NCI-H524 treated with DMSO at 0.1 percent for 48 hours (cell line): ENCODE measurements at places on chromosomes 11 and 22.

- DNase-seq, result no peak
Measured at GRCh38 chr11:43547889-43548381, 132.6 kb upstream of the HSD17B12 start.

- DNase-seq, result no peak
Measured at GRCh38 chr22:37552524-37553163, 7.6 kb upstream of the CDC42EP1 start.

DNA sequence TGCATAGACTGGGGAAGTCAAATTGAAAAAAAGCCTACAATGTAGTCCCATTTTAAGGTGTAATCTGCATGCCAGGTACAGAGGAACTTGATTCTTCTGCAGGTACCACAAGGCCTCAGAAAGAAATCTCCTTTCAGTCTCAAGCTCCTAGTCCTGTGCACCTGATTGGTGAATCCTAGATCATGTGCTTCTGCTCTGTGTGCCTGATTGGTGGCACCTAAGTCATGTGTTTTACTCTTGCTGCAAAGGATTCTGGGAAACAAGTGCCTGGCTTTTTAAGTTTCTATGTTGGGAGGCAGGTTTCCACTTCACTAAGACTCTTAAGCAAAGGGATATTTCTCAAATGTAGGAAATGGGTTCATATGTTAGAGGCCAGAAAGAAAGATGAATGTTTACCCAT is 29.1 kb downstream of the INSC start:
- DNase-seq, result no peak

DNA sequence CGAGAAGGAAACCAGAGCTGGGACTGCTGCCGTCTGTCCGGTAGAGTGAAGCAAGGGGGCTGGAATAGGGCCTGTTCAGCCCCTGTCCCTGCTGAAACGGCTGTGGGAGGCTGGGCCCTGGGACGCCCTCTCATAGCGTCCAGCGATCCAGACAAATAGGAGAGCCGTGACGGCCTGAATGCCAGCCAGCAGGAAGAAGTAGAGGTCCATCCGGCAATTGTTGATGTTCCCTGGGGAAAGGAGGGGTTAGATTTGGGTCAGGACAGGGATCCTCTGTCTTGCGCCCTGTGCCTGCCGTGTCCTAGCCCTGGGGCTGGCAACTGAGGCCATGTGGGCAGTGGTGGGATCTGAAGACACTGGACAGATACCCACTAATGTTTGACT is 12.9 kb downstream of the TMEM132A start:
- DNase-seq, result no peak

GRCh38 chr11:72070491-72070890 is 9.9 kb downstream of the NUMA1 start:
- DNase-seq, result no peak

GRCh38 chr11:97279341-97279740 is 889.5 kb downstream of the JRKL start:
- DNase-seq, result no peak

DNA sequence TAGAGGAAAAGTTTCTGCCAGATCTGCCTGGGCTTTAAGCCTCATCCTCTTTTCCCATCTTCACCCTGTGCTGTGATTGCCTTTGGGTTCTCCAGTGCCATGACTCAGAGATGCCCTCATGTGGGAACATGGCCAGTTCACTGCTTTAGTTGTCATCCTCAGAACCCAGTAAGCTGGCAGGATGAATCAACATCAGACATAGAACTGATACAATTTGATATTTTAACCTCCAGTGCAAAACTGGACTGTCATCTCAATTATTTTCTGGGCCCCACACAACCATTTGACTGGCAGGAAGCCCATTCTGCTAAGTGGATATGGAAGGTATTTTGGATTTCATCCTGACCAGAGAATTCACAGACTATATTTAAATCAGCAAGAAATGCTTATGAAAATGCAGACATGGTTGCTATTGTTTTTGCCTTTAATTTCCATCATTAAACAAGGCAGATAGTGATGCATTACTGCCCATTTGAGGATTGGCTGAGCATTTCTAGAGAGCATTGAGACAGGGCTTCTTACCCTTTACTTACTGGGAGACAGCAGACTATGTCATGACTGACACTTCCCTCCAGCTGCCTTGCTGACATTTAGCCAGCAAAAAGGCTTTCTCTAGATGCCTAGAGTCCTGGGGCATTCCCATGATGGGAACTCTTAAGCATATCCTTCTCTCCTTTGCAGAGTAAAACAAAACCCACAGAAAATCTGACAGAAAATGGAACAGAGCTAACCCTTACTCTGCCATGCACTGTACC is 327.1 kb upstream of the MTNR1B start:
- DNase-seq, result no peak

DNA sequence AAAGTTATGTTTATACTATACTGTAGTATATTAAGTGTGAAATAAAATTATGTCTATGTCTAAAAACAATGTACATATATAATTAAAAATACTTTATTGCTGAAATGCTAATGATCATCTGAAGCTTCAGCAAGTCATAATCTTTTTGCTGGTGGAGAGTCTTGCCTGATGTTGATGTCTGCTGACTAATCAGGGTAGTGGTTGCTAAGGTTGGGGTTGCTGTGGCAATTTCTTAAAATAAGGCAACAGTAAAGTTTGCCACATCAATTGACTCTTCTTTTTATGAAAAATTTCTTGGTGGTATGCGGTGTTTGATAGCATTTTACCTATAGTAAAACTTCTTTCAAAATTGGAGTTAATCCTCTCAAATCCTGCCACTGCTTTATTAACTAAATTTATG is 21.4 kb downstream of the INSC start:
- DNase-seq, result no peak

DNA sequence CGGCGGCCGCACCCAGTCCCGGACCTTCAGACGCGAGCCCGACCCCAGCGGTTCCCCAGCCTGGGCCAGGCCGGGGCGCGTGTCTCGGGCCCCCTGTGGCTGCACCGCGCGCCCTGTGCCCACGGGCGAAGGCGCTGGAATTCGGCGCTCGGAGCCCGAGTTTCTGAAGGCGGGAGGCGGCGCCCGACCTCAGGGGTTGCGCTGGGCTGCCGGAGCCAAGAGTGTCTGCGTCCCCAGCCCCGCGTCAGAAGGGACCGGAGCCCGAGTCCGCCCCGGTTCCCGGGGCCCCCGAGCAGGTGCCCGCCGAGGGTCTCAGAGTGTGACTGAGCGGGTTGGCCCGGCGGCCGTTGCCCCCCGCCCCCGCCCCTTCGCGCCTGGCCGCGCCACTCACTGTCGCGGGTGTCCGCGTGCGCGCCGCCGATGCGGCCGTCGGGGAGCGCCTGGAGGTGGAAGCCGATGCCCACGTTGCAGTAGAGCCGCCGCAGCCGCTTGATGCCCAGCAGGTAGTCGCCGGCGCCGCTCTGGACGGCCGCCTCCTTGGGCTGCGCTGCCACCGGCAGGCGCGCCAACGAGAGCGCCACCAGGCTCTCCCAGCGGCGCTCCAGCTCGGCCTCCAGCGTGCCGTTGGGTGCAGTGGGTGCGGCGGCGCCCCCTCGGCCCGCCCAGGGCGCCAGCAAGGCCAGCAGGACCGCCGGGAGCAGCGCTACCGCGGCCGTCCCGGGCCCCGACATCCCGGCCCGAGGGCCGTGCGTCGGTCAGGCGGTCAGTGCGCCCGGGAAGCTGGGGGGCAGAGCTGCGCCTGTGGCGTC is 583 bp downstream of the FGF4 start:
- no peak for DNase-seq

- DNase-seq, result no peak
Measured at GRCh38 chr22:35230417-35230816, 26.9 kb upstream of the HMGXB4 start.

- DNase-seq, result no peak
Measured at GRCh38 chr22:36366291-36366708, 21.5 kb downstream of the MYH9 start.

- DNase-seq, result no peak
Measured at GRCh38 chr11:131094827-131095226, 178.5 kb upstream of the SNX19 start.

- no peak for DNase-seq
Measured at GRCh38 chr11:84249344-84250135, 963.4 kb upstream of the CCDC90B start.

GRCh38 chr11:84788220-84788619 is 838.9 kb downstream of the DLG2 start:
- DNase-seq, result no peak

DNA sequence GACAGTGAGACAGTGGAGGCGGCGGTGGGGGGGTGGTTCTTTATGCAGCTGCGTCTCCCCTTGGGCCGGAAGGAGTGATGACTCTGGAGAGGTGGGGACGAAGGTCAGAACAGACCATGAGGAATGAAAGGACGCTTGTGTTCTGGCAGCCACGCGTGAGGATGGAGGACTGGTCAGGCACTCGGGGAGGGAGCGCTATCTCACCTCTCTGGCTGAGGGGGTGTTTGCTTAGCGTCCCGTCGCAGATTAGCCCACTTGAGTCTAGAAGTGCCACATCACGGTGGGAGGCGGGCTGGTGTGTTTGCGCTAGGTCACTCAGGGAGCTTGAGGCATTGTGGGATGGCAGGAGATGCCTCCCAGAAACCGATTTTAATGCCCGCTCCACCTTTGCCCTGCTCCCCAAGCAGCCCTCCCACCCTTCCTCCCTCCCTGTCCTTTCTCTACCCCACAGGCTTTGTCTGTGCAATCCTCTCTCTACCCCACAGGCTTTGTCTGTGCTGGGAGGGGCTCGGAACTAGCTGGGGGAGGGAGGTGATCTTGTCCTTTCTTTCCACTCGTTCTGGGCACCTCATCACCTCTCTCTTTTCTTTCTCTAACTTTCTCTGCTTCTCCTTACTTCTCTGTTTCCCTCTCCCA is 97.8 kb downstream of the PKNOX2 start:
- no peak for DNase-seq

GRCh38 chr11:66070604-66071380 is 720 bp downstream of the PACS1 start:
- DNase-seq, result no peak
